GM13976 (cell line): ENCODE measurements at places on chromosomes 4 and X.

DNA sequence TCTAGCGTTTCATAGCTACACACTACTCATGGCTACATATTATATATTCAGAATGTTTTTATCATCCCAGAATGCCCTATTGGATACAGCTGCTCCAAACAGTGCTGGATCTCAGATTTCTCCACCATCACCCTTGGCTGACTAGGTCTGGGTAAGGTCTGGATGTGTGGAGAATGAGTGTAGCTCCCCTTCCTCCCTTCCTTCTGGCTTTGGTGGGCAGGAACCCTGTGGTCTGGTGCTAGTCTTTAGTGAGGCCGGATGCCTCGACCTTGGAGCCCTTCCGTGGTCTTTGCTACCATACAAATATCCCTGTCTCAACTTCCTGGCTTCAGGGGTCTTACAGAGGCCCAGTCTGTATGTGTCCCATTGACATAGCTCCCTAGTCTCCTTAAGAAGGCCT, 52.1 kb upstream of the KDR start:
- DNase-seq: no peak

DNA sequence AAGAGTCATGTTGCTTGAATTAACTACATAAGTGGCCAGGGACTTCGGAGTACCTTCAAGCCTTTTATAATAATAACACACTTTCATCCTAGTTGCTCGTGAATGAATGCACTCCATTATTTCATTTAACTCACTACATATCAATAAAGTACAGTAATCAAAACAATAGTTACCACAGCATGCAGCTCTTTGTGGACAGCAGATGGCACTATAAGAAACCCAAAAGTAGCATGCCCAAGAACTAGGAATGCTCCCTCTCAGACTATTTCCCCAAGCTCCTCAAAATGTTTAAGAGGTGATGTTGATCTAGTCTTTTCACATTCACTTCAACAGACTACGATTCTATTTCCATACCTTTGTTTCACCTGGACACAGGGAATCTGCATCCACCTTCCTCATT, 500.8 kb upstream of the DIAPH2 start:
- DNase-seq: no peak

GRCh38 chrX:35665311-35665710, 132.8 kb upstream of the MAGEB16 start:
- DNase-seq: no peak

GRCh38 chr4:185093603-185094002, 49.5 kb upstream of the SLC25A4 start:
- no peak for DNase-seq
